Retina (tissue), 1 donor: ENCODE measurements at places on chromosomes 7 and 10.

DNA sequence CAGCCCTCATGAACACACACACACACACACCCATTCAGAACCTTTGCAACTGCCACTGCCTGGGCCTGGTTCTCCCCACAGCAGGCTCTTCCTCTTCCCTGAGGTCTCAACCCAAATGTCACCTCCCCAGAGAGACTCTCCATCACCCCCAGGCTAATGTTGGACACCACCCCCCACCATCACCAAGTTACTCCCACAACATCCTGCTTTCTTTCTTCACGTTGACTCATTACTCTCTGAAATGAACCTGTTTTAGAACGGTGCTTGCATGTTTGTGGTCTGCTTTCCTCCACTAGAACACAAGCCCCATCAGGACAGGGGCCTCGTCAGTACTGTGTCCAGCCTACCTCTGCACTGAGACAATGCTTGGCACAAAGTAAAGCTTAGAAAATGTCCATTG, 16.0 kb downstream of the AFAP1L2 start:
- DNase-seq, result no peak

- no peak for DNase-seq
These were observed 18.2 kb downstream of the PAXIP1 start for GRCh38 chr7:154984601-154985188.

- no peak for DNase-seq
These were observed 415.1 kb downstream of the INHBA start for GRCh38 chr7:41287559-41288335.

DNA sequence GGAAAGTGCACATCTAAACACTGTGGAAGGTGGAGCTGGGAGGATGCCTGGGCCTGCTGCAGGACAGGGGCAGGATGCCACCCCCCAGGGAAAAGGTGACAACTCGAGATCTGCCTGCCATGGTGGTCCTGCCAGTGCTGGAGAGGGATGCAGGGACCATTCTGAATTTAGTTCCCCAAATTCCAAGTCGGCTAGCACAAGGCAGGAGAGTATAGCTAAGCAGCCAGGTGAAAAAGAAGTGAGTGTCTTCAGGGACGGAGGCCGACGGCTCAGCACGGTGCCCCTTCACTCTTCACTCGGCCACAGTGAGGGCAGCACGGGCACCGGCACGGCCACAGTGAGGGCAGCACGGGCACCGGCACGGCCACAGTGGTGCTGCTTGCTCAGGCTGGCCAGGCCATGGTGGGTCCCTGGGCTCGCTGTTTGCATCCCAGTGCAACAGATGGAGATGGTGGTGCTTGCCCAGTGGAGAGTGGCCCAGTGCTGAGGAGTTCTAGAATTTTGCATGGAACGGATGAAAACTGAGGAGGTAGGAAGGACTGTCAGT, 161.3 kb upstream of the SHH start:
- no peak for DNase-seq

DNA sequence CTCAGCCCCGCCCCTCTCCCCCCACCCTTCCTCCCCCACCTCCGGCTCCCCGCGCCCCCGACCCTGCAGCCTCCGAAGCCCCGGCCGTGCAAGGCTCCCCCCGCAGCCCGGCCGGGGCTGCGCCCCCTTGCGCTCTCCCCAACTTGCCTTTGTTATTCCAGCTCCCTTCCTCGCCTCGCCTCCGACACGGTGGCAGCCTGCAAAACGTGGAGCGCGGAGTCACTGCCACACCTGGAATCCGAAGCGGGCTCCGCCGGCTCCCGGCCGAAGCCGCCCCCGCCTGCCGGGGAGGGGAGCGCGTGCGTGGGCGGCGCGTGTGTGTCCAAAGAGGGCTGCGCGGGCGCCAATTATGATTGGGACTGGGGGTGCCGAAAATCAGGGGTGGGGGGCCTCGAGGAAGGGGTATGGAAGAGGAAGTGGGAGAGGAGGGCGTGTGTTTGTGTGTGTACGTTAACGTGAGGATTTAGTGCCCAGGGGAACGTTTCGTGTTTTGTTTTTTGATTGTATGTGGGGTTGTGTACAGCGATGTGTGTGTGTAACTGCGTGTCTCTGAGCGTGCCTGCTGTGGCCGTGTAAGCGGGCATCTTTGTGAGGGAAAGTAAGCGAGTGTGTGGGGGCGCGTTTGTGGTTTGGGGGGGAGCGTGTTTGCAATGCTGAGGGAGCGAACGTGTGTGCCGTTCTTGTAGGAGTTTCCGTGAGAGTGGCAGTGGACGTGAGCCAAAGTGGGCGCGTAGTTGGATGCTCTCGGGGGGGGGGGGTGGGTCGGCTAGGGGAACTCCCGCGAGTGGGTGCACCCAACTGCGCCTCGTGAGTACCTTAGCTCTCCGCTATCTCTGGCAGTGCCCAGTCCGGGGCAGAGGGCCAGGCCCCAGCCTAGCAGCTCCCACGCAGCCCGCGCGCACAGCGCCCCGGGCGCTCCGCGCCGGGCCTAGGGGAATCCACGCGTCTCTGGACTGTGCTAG, 1.2 kb upstream of the ZMIZ1 start:
- peak; percentile 97 for DNase-seq

DNA sequence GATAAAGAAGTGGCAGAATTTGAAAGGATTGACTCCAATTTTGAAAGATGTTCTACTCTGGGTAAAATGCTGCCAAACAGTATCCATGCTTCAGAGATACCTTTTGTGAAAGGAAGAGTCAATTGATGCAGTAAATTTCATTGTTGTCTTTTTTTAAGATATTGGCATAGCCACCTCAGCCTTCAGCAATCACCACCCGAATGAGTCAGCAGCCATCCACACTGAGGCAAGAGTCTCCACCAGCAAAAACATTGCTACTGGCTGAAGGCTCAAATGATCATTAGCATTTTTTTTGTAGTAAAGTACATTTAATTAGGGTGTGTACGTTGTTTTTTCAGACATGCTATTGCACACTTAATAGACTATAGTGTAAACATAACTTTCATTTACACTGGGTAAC, 31.7 kb upstream of the CYP26C1 start:
- no peak for DNase-seq

GRCh38 chr10:97075961-97076525, 109.7 kb downstream of the SLIT1 start:
- DNase-seq, result no peak

- DNase-seq, result no peak
These were observed 143.5 kb downstream of the INHBA start for GRCh38 chr7:41559426-41559825.

GRCh38 chr7:43199371-43200160, 87.1 kb downstream of the HECW1 start:
- no peak for DNase-seq

DNA sequence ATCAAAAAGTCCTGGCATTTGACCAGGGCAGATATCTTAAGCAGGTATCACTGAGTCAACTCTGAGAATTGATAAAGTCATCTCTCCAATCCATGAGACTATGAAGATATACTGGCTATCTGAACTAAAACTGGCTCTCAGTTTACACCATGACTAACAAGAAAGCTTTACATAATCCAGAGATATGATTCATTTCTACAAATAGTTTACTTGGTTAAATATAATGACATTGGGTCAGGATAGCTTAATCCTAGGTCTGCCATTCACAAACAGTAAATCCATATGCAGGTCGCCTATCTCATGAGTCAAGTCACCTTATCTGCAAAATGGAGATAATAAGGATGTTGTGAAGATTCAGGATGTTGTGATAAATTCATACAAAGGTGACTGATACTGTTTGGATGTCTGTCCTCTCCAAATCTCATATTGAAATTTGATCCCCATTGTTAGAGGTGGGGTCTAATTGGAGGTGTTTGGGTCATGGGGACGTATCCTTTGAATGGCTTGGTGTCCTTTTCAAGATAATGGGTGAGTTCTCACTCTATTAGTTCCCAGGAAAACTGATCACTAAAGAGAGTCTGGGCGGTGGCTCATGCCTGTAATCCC, 117.4 kb downstream of the JMJD1C start:
- no peak for DNase-seq

DNA sequence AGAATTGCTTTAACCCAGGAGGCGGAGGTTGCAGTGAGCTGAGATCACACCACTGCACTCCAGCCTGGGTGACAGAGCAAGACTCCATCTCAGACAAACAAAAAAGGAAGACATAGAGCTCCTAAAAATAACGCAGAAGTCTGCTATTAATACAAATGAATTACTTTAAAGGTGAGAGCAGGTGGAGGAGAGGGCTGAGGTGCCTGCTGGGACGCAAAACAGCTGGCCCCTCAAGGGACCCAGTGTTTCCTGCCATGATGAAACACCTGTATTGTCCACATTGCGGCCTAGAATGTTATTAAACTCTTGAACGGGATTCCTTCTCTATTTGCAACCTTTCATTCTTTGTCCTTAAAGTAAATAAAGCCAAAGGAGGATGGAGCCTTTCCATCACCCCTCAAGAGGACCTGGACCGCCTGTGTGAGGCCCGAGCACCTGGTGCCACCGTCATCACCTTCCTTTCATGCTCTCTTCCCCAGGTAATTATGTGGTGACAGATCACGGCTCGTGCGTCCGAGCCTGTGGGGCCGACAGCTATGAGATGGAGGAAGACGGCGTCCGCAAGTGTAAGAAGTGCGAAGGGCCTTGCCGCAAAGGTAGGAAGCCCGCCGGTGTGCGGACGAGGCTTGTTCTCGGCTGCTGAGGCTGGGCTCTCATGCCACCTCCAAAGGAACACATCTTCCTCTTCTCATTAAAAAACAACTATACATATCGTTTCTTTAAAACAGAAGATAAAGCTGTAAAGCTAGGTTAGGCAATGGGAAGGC, 136.7 kb downstream of the EGFR start:
- DNase-seq, result no peak

DNA sequence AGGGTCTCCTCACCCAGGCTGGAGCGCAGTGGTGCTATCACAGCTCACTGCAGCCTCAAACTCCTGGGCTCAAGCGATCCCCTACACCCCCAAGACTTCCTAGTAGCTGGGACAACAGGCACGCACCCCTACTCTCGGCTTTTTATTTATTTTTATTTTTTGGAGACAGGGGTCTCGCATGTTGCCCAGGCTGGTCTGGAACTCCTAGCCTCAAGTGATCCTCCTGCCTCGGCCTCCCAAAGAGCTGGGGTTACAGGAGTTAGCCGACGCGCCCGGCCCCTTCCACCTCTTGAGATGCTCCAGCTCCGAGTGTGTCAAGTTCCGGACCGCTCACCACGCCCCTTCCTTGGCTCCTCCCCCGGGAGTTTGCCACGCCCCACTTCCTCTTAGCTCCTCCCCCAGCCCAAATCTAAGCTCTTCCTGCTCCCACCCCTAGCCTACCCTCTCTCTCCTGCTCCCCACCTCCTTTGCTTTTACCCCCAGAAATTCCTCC, 6.3 kb downstream of the NAT16 start:
- peak; percentile 44 for DNase-seq

DNA sequence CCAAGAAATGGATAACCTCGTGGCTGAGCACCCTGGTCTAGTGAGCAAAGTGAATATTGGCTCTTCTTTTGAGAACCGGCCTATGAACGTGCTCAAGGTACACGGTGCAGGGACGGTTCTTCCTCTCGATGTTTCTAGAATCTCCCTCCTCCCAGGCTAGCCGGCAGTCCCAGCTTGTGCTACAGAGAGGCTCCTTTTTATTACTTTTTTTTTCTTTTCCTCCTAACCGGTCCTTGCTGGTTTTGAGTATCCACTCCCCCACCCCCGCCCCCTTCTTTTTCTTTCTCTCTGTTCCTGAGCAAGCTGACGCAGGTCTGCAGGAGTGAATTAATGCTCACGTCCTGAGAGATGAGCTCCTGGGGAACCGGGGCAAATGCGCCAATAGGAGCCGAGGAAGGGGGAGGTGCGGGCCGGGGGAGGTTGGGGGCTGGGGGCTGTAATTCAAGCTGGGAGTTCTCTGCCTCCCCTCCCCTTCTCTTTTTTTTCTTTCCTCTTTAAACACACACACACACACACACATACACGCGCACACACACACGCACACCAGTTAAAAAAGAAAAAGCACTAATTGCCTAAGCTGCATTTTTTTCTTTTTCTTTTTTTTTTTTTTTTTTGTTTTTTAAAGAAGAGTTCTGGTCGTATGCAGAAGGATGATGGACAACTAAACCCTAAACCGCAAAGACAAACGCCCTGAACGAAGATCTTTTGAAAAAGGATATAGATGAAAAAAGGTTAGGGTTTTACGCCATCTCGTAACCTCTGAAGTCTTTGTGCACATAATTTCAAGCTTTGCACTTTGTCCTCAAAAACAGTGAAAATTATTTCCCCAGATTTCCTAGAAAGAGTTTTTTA, 6.6 kb downstream of the CPA2 start:
- peak; percentile 85 for DNase-seq

GRCh38 chr7:47327698-47328391, 254.1 kb downstream of the TNS3 start:
- DNase-seq, result peak; percentile 80

- no peak for DNase-seq
These were observed 62.9 kb downstream of the CELF2 start for GRCh38 chr10:11080564-11080984.

- DNase-seq, result no peak
These were observed 48.0 kb downstream of the ZNF467 start for GRCh38 chr7:149725426-149725821.

DNA sequence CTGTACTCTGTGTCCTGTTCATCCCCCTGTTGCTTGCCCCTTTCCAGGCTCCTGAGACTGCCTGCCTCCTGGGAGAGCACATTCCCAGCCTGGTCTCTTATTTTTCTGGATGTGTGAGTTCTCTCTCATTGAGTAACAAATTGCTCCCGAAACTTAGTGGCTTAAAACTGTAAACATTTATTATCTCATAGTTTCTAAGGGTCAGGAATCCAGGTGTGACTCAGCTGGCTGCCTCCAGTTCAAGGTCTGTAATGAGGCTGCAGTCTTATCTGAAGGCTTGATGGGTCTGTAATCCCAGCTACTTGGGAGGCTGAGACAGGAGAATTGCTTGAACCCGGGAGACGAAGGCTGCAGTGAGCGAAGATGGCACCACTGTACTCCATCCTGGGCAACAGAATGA, 53.6 kb upstream of the PRR15 start:
- no peak for DNase-seq

DNA sequence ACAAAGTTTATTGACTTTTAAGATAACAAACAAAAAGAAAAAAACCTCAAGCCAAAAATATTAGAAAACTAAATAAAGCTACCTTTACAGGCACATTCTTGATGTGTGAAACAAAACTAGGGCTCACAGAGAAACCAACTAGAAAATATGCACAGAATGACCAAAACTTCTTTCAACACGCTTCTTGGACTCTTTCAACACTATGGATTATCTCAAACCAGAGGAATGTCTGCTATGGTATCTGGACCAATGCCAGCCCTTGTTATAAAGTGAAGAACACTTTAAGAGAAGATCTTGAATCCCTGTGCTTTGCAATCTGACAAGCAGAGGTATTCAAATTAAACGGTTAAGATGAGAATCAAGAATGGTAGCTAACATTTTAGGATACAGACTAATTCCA, 76.6 kb downstream of the DNAJC1 start:
- no peak for DNase-seq

DNA sequence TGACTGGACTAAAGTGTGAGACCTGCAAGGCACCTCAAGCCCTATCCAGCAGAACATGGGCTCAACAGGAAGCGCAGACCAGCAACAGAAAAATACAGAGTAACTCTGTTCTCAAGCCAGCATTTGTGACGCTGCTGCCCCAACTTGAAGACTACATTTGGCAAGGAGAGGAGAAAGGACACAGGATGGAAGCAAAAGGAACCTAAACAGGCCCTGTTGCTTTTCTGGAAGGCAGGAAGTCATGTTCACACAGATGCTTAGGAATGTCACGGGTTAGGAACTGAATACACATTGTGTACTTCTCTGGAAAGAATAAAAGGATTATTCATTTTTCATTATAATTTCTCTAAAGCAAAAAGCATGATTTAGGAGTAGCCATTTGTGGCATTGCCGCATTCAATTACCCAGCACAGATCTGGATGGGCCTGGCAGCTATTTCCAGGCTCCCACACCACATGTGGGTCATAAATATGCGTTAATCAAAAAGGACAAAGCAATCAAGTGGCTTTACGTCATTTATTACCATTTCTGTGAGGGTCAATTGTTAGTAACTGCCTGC, 19.8 kb upstream of the TOMM7 start:
- no peak for DNase-seq
